ENCODE measurements at places on chromosomes 3 and 15.

GRCh38 chr3:19972054-19972453 lies 25.2 kb downstream of the RAB5A start:
- DNase-seq: no peak

DNA sequence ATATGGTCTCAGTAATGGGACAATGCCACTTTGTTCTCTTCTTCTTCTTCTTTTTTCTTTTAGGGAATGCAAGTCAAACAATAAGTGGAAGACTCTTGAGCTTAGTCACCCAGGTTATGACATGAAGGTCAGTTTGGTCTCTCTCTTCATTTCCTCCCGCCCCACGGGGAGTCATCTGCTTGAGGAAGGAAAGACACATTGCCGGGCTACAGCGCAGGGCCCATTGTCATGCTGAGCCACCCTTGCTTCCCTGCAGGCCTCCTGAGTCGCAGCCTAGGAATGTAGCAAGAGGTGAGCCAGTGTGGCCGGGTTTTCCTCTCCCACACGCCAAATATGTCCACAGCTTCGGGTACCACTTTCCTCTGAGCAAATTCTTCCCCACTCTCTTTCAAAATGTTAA lies 47.6 kb downstream of the RAP2B start:
- DNase-seq: peak; percentile 39

DNA sequence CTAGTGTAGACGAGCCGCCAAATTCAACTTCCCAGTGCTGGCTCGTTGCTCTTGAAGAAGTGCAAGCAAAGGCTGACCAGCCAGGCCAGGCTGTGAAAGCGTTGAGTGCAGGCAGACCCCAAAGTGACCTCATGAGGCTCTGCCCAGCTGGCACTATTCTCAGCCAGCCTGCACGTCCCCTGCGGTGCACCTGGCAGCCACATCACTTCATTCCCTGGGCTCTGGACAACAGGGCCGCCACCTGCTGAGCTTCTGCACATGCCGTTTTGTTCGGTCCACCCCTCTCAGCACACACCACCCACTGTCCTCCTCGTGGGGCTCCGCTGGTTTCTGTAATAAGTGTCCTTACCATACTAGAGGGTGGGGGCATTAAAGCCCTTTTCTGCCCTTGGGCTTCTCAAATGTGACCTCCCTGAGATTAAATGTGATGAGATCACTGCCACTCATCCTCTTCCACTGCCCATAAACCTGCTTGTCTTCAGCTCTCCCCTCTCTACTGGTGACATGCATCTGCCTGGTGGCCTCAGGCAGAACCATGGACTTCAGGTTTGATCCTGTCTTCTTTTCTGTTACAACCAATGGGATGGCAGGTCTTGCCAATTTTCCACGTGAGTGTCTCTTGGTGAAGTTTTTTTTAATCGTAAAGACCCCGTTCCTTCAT lies 6.1 kb downstream of the RASGRF1 start:
- no peak for DNase-seq

DNA sequence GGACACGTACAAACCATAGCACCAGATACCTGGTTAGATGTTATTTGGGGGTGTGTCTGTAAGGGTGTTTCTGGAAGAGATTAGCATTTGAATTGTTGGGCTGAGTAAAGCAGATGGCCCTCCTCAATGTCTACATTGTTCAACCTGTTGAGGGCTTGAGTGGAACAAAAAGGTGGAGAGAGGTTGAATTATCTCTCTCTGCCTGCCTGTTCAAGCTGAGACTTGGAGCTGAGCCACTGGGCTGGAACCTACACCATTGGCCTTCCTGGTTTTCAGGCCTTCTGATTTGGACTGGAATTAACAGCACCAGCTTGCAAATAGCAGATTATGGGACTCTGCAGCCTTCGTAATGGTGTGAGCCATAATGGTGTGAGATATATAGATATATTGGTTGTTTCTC lies 71.3 kb upstream of the CORO2B start:
- DNase-seq: no peak

DNA sequence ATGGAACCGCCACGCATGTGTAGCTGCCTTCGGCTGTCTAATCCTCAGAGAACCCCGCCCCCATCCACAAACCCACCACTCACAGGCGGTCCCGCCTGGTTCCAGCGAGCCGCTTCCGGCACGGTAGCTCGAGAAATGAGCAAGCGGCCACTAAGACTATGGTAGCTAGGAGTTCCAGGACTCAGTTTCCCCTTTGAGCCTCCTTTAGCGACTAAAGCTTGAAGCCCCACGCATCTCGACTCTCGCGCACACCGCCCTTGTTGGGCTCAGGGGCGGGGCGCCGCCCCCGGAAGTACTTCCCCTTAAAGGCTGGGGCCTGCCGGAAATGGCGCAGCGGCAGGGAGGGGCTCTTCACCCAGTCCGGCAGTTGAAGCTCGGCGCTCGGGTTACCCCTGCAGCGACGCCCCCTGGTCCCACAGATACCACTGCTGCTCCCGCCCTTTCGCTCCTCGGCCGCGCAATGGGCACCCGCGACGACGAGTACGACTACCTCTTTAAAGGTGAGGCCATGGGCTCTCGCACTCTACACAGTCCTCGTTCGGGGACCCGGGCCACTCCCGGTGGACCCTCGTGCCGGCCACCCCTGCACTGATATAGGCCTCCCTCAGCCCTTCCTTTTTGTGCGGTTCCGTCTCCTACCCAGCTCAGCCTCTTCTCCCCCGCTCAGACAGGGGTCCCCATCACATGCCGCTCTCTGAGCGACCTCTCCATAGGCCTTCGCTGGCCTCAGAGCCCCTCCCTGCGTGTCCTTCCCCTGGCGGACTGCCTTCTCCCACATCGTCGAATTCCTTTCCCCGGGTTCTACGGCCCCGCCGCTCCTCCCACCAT lies at the start of gene RAB11A:
TSS of gene RAB11A (plus strand) at position 366 of the 828 bp plus-strand sequence. CDS start at position 461, 95 bp downstream.
- DNase-seq: no peak

DNA sequence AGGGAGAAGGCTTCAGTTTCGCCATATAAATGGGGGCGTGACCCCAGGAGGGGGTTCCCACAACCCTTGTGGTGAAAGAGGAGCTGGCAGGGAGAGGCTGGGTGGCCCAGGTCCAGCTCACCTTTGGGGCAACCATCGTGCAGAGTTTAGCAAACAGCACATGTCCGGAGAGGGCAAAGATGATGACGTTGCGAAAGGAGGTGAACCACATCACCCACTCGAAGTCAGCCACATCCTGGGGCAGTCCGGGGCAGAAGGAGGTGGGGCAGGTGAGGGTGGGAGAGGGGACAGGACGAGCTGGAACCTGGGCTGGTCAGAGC lies 3.7 kb downstream of the HHATL start:
- DNase-seq: no peak

- DNase-seq: no peak
Observed at GRCh38 chr15:98714922-98715321, 66.6 kb downstream of the IGF1R start.

GRCh38 chr3:160616311-160616710 lies 50.9 kb upstream of the KPNA4 start:
- DNase-seq: no peak

- DNase-seq: no peak
Observed at GRCh38 chr3:13346481-13347389, 73.4 kb downstream of the NUP210 start.

DNA sequence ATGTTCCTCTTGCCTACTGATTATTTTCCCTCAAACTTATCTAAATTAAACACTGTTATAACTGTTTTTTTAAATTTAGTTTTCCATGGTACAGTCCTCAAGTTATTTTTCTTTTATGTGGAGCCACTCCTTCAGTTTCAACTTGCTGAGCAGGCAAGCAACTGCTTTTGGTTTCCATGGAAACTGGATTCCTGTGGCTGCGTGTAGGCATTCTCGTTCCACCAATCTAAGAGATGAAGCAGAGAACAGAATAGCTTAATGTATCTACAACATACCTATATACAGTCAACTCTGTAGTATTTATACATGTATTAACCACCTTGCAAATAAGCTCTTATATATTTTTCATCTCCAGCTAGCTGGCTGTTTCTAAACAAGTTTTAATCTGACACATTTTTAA lies 25.8 kb upstream of the ANXA2 start:
- DNase-seq: peak; percentile 56

DNA sequence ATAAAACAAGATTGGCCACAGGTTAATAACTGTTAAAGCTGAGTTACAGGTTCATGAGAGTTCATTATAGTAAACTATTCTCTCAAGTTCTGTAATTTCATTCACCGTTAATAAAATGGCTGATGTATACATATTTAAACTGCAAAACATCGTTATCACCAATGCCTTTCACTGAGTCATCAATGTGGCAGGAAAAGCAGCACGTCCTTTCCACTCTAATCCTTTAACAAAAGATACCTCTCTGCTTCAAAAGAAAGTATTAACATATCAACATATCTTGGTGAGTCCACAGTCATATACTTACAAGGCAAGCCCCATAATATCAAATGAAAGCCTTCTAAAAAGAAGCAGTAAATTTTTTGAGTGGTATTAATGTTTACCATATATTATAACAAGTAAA lies 54.5 kb downstream of the UACA start:
- no peak for DNase-seq

- no peak for DNase-seq
Observed at GRCh38 chr15:38698254-38698653, 133.6 kb upstream of the RASGRP1 start.

GRCh38 chr15:33671456-33671855 lies 296.8 kb upstream of the CHRM5 start:
- DNase-seq: no peak

DNA sequence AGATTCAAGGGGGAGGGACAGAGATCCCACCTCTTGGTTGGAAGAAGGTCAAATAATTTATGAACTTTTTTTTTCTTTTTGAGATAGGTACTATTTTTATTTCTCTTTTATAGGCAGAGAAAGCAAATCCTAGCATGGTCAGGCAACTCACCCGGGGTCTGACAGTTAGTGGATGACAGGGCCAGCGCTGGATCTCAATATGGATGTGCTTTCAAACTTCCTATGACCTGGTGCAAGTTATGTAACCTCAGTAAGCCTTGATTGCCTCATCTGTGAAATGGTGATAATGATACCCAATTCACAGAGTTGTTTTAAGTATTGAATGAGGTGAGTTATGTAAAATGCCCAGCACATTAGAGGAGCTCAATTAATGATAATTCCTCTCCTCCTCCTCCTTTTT lies 86.8 kb upstream of the MEF2A start:
- DNase-seq: no peak

DNA sequence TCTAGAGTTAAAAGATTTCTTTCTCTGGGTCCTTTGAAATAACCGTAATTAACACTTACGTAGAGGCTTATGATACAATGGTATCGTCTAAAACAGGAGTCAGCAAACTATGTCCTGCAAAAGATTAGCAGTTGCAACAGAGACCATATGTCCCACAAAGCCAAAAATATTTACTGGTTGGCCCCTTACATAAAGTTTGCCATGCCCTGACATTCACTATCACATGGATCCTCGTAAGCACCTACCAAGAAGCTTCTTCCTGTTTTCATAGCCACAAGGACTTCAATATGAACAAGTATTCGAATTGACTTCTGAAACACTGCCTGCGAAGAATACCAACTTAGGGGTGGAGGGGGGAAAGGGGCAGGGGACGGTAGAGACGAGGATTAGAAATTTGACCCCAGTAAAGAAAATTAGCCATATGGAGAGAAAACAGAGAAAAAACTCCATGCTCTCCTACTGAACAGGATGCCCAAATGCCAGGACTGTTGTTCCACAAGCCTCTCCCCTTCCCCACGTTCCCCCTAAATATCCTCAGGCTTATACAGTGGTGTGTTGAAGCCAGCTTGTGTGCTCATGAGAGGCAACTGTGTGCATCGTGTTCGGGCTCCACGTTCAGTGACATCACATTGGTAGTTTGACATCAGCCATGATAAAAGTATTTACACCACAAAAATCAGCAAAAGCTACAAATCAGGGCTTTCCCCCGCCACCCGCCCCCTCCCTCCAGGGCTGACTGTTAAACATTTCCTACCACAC lies 144.1 kb upstream of the HES1 start:
- no peak for DNase-seq

GRCh38 chr3:126523745-126524428 lies at the start of gene CHST13:
Gene CHST13, plus strand, starts transcription at chr3:126524155. Its CDS starts 178 bp downstream, at chr3:126524333.
- DNase-seq: no peak

DNA sequence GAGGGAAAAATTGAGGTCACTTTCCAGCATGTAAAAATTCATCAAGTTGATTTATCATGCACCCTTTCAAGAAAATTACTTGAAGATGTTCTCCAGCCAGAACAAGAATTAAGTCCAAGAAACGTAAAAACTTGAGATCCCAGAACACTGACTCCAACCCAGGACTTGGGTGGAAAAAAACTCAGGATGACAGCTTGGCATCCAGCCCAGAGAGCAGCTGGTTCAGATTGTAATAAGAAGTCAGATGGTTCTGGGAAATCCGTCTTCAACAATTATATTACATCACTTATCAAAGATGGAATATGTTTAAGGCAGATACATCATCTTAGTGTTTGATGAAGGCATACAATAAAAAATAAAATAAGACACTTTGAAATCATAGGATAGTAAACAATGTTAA lies 23.0 kb upstream of the DNAJC13 start:
- DNase-seq: no peak

DNA sequence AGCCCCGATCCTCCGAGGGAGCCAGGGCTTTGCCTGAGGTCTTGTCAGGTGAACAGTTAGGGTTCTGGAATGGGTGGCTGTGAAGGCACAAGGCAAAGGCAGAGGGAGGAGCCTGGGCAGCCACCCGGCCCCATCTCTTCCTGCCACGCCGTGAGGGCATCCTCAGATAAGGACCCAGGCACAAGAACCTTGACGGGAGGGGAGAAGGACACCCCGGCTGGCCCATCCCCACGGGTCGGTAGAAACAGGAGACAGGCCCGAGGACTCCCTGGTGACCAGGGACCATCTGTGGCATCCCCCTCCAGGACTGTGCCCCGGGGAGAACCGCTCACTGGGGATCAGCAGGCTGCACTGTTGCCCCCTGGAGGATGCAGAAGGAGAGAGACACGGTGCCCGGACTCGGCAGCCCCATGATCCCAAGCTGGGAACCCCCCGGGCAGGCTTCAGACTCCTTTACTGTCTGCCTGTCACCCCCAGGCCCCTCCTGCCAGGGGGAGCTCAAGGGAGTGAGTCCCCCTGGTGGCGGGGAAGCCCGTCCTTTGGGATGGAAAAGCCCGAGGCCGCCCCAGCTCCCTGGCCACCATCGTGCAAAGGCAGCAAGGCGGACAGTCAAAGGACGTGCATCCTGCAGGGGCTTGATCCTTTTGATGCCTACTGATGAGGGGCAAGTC lies 12.3 kb upstream of the PCSK6 start:
- no peak for DNase-seq

- DNase-seq: no peak
Observed at GRCh38 chr3:6989608-6990291, 128.8 kb downstream of the GRM7 start.

GRCh38 chr15:99998661-99999101 lies 265.4 kb upstream of the LYSMD4 start:
- DNase-seq: no peak

Measured in epithelial cell of proximal tubule (primary cell).